ENCODE measurements at places on chromosomes 3 and 15.

GRCh38 chr15:93048759-93049161 is 40.3 kb downstream of the RGMA start:
- no peak for DNase-seq
- H3K27ac ChIP-seq: no peak overlapping the region
- no peaks in the 10 kb centered on the region for H3K27me3 ChIP-seq
- no peak overlapping the region for H3K4me3 ChIP-seq
- no peaks in the 10 kb centered on the region for H3K4me1 ChIP-seq
- no peaks in the 10 kb centered on the region for H3K36me3 ChIP-seq

DNA sequence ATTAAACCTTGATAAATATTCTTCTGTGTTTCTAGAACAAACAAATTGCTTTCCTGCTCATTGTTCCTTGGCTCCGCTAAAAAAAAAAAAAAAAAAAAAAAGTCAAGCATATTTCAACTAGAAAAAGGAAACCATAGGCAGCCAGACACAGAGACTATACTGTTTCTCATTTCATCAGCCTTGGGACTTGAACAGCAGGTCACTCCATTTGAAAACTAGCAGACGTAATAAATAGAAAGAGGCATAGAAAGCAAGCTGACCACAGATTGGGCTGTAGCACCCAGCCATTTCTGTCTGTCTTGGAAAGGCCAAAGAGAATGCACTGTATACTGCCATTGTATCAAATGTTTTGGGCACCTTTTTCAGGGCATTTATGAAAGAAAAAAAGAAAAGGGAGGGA is 697.1 kb downstream of the NLGN1 start:
- no peak for DNase-seq
- no peaks in the 10 kb centered on the region for H3K27me3 ChIP-seq
- no peak overlapping the region for H3K27ac ChIP-seq
- H3K4me1 ChIP-seq: peaks cover 16% of the 10 kb centered on the region
- no peaks in the 10 kb centered on the region for H3K36me3 ChIP-seq

- no peak overlapping the region for H3K4me3 ChIP-seq
- H3K27ac ChIP-seq: no peak overlapping the region
- no peaks in the 10 kb centered on the region for H3K36me3 ChIP-seq
- no peaks in the 10 kb centered on the region for H3K27me3 ChIP-seq
- H3K4me1 ChIP-seq: peaks cover 5% of the 10 kb centered on the region
- peak; percentile 16 for DNase-seq
These were observed 699.9 kb upstream of the ZNF385D start for GRCh38 chr3:22450786-22451400.

- H3K27me3 ChIP-seq: no peaks in the 10 kb centered on the region
- H3K4me1 ChIP-seq: peaks cover 17% of the 10 kb centered on the region
- H3K36me3 ChIP-seq: no peaks in the 10 kb centered on the region
- H3K27ac ChIP-seq: peak overlapping the region; percentile 64
These were observed 110.4 kb downstream of the TMEM266 start for GRCh38 chr15:76169911-76170800.

DNA sequence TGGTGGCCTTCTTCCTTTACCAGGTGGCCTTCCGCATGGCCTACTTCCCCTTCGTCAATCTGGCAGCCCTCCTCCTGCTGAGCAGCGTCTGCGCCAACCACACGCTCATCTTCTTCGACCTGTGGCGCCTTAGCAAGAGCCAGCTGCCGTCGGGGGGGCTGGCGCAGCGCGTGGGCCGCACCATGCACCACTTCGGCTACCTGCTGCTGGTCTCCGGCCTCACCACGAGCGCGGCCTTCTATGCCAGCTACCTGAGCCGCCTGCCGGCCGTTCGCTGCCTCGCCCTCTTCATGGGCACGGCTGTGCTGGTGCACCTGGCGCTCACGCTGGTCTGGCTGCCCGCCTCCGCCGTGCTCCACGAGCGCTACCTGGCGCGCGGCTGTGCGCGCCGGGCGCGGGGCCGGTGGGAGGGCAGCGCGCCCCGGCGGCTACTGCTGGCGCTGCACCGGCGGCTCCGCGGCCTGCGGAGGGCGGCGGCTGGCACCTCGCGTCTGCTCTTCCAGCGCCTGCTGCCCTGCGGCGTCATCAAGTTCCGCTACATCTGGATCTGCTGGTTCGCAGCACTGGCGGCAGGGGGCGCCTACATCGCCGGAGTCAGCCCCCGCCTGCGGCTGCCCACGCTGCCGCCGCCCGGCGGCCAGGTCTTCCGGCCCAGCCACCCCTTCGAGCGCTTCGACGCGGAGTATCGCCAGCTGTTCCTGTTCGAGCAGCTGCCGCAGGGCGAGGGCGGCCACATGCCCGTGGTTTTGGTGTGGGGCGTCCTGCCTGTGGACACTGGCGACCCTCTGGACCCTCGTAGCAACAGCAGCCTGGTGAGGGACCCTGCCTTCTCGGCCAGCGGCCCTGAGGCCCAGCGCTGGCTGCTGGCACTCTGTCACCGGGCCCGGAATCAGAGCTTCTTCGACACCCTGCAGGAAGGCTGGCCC is 9.9 kb downstream of the DISP2 start:
- H3K4me3 ChIP-seq: peak overlapping the region; percentile 53
- no peaks in the 10 kb centered on the region for H3K4me1 ChIP-seq
- DNase-seq: peak; percentile 96
- no peaks in the 10 kb centered on the region for H3K27me3 ChIP-seq
- H3K36me3 ChIP-seq: no peaks in the 10 kb centered on the region
- no peak overlapping the region for H3K27ac ChIP-seq

DNA sequence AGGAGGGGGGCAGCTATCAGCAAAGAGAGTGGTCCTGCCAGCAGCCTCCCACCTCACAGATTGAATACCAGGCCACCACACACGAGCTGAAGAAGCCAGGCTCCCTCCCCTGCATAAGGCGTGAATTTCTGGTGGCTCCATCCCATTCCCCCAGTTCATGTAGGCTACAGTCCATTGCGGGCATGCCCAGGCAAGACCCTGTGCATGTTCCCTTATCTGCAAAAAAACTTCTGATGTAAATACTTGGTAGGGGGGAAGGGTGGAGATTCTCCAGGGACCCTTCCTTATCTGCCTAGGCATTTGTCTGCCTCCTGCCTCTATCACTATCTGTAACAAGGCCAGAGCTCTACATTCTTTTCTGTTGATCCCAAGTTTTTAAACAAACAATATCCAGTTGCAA is 27.6 kb upstream of the UBP1 start:
- no peak overlapping the region for H3K4me3 ChIP-seq
- no peak for DNase-seq
- no peaks in the 10 kb centered on the region for H3K27me3 ChIP-seq
- no peaks in the 10 kb centered on the region for H3K4me1 ChIP-seq

DNA sequence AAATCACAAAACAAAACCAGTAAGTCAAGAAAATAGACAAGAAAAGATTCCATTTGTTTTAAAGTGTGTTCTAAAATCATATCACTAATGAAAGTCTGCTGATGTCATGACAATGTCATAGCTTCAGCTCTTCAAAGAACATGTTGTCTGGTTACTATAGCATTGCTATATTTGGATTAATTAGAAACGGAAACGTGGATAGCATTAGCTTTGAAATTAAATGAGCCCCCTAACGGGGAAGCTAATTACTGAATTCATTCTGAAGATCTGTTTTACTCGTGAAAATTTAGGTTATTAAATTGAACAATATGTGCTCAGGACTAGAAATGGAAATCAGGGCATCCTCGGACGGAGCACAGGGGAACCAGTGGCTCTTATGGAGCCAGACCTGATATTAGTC is 316.7 kb upstream of the AGTR1 start:
- H3K4me3 ChIP-seq: no peak overlapping the region
- DNase-seq: no peak
- no peaks in the 10 kb centered on the region for H3K4me1 ChIP-seq
- no peak overlapping the region for H3K27ac ChIP-seq

DNA sequence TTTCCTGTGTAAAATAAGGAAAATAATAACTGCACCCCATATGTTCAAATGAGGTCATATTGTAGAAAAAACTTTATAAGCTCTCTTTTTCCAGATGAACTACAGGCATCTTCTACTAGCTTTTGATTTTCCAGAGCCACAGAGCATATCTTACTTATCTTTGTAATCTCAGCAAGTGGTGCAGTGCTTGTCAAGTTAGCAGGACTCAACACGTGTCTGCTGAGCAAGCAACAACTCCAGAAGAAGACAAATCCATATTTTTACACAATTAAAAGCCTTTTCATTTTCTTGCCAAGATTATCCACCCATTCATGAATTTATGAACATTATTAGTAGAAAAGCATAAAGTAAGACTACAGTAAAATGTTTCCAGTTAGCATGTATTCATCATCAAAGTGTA is 14.4 kb upstream of the TSC22D2 start:
- H3K27me3 ChIP-seq: no peaks in the 10 kb centered on the region
- no peak for DNase-seq
- H3K36me3 ChIP-seq: no peaks in the 10 kb centered on the region

GRCh38 chr15:98953000-98953787 is 54.4 kb downstream of the PGPEP1L start:
- no peak overlapping the region for H3K27ac ChIP-seq
- no peak overlapping the region for H3K4me3 ChIP-seq
- DNase-seq: no peak
- H3K4me1 ChIP-seq: peaks cover 13% of the 10 kb centered on the region
- peaks cover 32% of the 10 kb centered on the region for H3K36me3 ChIP-seq
- no peaks in the 10 kb centered on the region for H3K27me3 ChIP-seq

DNA sequence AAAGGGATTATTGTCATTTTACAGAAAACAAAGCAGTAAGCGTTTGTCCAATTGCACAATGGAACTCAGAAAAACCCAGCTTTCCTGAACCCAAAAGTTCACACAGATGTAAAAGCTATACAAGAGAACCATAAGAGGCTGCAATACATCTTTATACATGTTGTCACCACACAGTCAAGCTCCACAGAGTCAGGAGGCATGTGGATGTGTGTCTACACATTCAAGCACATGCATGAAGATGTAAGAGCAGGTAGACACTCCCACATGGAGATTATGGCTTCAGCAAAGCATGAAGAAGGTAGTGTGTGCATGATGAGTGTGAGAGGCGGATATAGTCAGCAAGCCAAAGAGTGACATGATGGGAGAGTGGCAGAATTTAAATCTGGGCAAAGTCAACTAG is 124.7 kb upstream of the THBS1 start:
- no peaks in the 10 kb centered on the region for H3K27me3 ChIP-seq
- H3K36me3 ChIP-seq: no peaks in the 10 kb centered on the region
- DNase-seq: no peak
- peak overlapping the region; percentile 65 for H3K27ac ChIP-seq
- no peak overlapping the region for H3K4me3 ChIP-seq
- H3K4me1 ChIP-seq: peaks cover 27% of the 10 kb centered on the region

DNA sequence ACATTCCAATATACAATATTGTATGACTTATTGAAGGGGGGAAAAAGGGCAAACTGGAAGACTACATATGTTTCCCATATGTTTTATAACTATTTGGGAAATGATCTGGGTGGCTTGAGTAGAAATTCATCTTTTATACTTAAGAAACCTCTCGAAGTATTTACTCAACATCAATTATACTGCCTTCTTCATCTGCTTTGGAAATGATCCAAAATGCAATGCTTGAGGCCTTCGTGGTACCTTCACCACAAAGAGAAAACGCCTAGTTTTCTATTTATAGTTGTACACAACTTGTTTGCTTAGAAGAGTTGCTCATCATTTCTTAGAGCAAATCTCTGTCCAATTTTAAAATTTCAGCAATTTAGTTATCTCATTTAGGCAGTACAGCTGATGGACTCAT is 18.8 kb downstream of the ACKR4 start:
- H3K4me3 ChIP-seq: no peak overlapping the region
- peaks cover 6% of the 10 kb centered on the region for H3K4me1 ChIP-seq
- DNase-seq: no peak
- no peak overlapping the region for H3K27ac ChIP-seq
- H3K27me3 ChIP-seq: no peaks in the 10 kb centered on the region
- H3K36me3 ChIP-seq: peaks cover 3% of the 10 kb centered on the region

DNA sequence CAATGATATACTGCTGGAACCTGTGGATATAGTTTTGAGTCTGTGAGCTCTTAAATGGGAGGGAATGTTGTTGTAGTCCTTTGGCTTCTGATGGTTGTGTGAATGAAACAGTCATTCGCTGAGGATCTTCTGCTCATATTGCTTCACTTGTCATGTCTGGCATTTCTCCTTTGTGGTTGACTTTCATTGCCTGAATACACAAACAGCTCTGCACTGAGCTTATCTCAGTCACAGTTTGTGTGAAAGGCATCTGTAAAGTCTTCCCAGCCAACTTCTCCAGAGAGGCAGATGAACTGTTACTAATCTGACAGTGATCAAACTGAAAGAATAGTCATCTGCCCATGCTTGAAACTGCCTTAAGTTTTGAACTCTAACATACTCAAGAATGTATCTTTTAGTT is 59.8 kb downstream of the TMED3 start:
- H3K36me3 ChIP-seq: no peaks in the 10 kb centered on the region
- peak; percentile 51 for DNase-seq
- H3K27me3 ChIP-seq: no peaks in the 10 kb centered on the region
- H3K4me3 ChIP-seq: no peak overlapping the region

DNA sequence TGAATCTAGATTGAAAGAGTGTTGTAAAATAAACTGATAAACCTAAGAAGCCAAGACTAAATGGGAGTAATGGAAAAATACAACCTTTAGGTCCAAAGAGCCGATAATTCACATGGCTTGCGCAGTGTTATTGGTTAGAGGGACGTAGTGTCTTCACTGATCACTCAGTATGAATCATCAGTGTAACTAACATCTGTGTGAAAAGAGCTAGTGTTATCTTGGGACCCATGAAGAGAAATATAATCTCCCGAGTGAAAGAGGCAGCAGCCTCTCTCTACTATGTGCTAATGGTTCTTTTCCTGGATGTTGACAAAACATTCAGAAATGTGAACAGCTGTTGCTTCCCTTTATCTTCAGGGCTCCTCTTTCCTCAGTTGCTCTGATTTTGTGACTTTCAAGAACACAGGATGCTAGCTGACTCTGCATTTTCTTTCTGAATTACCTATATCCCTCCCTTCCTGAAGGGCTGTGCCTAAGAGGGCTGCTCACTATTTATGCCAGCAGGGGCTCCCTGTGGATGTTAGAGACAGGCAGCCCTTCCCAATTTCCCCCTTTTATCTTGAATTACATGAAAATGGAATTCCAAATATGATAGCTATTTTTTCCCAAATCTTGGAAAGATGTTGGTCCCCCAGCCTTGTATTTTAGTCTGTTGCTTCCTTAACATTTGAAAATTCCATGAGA is 128.8 kb downstream of the GRM7 start:
- H3K36me3 ChIP-seq: no peaks in the 10 kb centered on the region
- DNase-seq: no peak
- no peaks in the 10 kb centered on the region for H3K4me1 ChIP-seq
- no peak overlapping the region for H3K4me3 ChIP-seq
- H3K27me3 ChIP-seq: no peaks in the 10 kb centered on the region
- no peak overlapping the region for H3K27ac ChIP-seq

GRCh38 chr15:69973102-69973714 is 124.5 kb downstream of the TLE3 start:
- H3K4me1 ChIP-seq: no peaks in the 10 kb centered on the region
- H3K27ac ChIP-seq: no peak overlapping the region
- H3K4me3 ChIP-seq: no peak overlapping the region
- H3K36me3 ChIP-seq: no peaks in the 10 kb centered on the region
- peaks cover 33% of the 10 kb centered on the region for H3K27me3 ChIP-seq

- H3K4me1 ChIP-seq: no peaks in the 10 kb centered on the region
- H3K27ac ChIP-seq: no peak overlapping the region
- no peak for DNase-seq
- H3K4me3 ChIP-seq: no peak overlapping the region
- H3K27me3 ChIP-seq: no peaks in the 10 kb centered on the region
These were observed 2.2 kb upstream of the CELSR3 start for GRCh38 chr3:48664929-48665328.

Measured in GM23248 (cell line).